ENCODE measurements at places on chromosomes 6 and 20. TPM values are rescaled to one million over a fixed set of nuclear protein-coding genes. Genes with fewer than 3 reads are reported as not detected.

Gene SNX5
- total RNA-seq: 205 TPM

Gene TMEM151B
- 0.13 TPM for total RNA-seq

Gene DLL1
- total RNA-seq: 1.2 TPM

Gene OR2H1
- total RNA-seq: not detected

Gene NRN1
- 8.6 TPM for total RNA-seq

Gene SRMS
- total RNA-seq: not detected

Gene MLN
- total RNA-seq: not detected

Gene WFDC2
- not detected for total RNA-seq

Gene MCHR2
- not detected for total RNA-seq

Gene SIRPG
- not detected for total RNA-seq

Gene EBF4
- 1.0 TPM for total RNA-seq

Gene PTPRT
- total RNA-seq: not detected

Gene FERMT1
- 6.5 TPM for total RNA-seq

Gene NMBR
- total RNA-seq: not detected

Gene BPIFB1
- total RNA-seq: not detected

Gene ASXL1
- total RNA-seq: 79.7 TPM

Gene PDE10A
- total RNA-seq: 18.9 TPM

Gene ZNF311
- total RNA-seq: 0.66 TPM

Gene CRISP3
- total RNA-seq: not detected

Gene CTAGE9
- not detected for total RNA-seq

Gene MEI4
- not detected for total RNA-seq

Gene MAN1A1
- total RNA-seq: 58.8 TPM

Gene TRIM10
- total RNA-seq: not detected

Gene MUC22
- total RNA-seq: not detected

Gene CST4
- total RNA-seq: not detected

Gene DNAH8
- total RNA-seq: 0.07 TPM

Gene SMLR1
- total RNA-seq: not detected

Gene SIGLEC1
- total RNA-seq: not detected

Gene ESF1
- total RNA-seq: 22.7 TPM

Gene TBX18
- total RNA-seq: 41.4 TPM

Gene APOM
- not detected for total RNA-seq

Gene ZSCAN23
- 0.65 TPM for total RNA-seq

Gene CLVS2
- not detected for total RNA-seq

Gene SLC22A2
- not detected for total RNA-seq

Gene UBD
- 0.14 TPM for total RNA-seq

Gene RAET1L
- not detected for total RNA-seq

Gene SYCP2L
- total RNA-seq: not detected

Gene PRDM1
- total RNA-seq: 7.4 TPM

Gene KCNK15
- total RNA-seq: 0.07 TPM

Gene BPIFB4
- total RNA-seq: not detected

Gene NRSN1
- not detected for total RNA-seq

Gene HLA-DRB5
- not detected for total RNA-seq

Gene RSPO3
- total RNA-seq: 5.1 TPM

Gene MPC1
- 31.3 TPM for total RNA-seq

Gene HTR1E
- total RNA-seq: not detected

Gene WFDC6
- not detected for total RNA-seq

Gene FAM83C
- not detected for total RNA-seq
